ENCODE measurements at places on chromosomes 6 and 20. TPM values are rescaled to one million over a fixed set of nuclear protein-coding genes. Genes with fewer than 3 reads are reported as not detected.

The SLC17A1 gene
- not detected for total RNA-seq

The TINAG gene
- total RNA-seq: not detected

The MMP24 gene
- 0.50 TPM for total RNA-seq

The DEF6 gene
- total RNA-seq: 0.05 TPM

The RALGAPB gene
- 17.6 TPM for total RNA-seq

The VGLL2 gene
- not detected for total RNA-seq

The TNF gene
- total RNA-seq: not detected

The SIRPB1 gene
- total RNA-seq: not detected

The HSPA1L gene
- total RNA-seq: 0.87 TPM

The SLC32A1 gene
- not detected for total RNA-seq

The UNC93A gene
- not detected for total RNA-seq

The GABRR1 gene
- total RNA-seq: not detected

The ARMC2 gene
- 0.71 TPM for total RNA-seq

The FNDC11 gene
- total RNA-seq: not detected

The PNPLA1 gene
- total RNA-seq: not detected

The OR2H1 gene
- total RNA-seq: not detected

The BMP2 gene
- 9.7 TPM for total RNA-seq

The HCK gene
- total RNA-seq: not detected

The QRSL1 gene
- total RNA-seq: 15.0 TPM

The COL19A1 gene
- not detected for total RNA-seq

The SAYSD1 gene
- 20.0 TPM for total RNA-seq

The FAM217A gene
- total RNA-seq: not detected

The LMBRD1 gene
- total RNA-seq: 16.4 TPM

All from SJSA1 (cell line).